Skin of body (tissue), 3 donors: ENCODE measurements at places on chromosomes 16 and 17.

- DNase-seq = no peak
Measured at GRCh38 chr16:70551788-70552187, 28.2 kb downstream of the SF3B3 start.

- no peak for DNase-seq
Measured at GRCh38 chr16:1090620-1091587, 5.1 kb downstream of the C1QTNF8 start.

- DNase-seq = no peak
Measured at GRCh38 chr16:67088551-67088950, 21.2 kb upstream of the PHAF1 start.

DNA sequence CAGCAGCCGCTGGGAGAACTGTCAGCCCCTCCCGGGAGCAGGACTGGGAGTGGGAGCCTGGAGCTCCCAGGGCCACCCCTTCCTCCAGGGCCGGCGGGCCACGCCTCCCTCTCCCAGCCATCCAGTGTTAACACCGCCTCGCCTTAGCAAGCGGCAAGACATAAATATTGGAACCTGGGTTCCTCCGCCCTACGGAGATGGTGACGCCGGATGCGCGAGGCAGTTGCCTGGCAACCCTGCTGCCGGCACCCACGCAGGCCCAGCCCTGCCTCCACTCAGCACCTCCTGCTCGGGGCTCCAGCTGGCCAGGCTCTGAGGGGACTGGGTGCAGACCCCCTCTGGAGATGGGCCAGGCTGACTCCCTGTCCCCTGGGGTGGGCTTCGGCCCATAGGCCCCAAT lies 27.4 kb upstream of the CACNA1H start:
- DNase-seq = no peak

DNA sequence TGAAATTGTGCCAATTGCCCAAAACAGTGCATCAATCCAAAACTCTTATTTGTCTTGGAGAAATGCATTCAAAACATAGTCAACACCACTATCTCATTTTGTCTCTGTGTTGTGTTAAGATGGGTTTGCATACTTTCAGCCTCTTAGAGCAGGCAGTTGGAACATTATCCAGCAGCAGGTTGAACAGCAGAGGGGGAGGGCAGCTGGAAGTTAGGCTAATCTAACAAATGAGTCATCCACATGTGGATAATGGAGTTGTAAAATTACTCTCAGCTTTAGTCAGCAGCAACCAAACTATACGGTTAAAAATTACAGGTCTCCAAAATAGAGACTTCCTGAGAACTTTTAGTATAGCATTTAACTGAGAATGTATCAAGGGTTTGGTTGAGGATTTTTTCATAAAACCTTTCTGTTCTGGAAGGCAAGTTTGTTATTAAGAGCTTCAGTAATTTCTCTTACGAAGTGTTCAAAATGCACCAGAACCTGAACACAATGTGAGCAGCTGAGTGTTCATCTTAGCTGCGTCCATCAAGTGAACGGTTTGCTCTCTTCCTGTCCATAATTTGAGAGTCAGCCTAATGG lies 46.3 kb downstream of the PRKCA start:
- no peak for DNase-seq

DNA sequence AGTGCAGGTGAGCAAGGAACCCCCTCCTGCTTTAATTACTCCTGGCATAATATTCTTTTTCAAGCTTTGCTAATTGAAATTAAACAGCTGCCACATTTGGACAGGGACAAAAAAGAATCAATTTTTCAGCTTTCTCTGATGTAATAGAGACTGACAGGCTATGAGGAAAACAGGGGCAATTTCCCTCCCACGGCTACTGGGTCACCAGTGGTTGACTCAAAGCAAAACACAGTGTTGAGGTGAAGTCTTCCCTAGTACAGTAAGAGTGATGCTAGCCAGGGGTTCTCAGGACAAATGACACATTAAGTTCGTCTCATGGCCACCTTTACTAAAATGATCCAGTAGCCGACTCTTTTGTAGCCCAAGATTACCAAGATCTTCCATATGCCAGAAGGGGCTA lies 38.6 kb upstream of the PMFBP1 start:
- no peak for DNase-seq

- DNase-seq = no peak
Measured at GRCh38 chr17:77143306-77143705, 2.5 kb downstream of the SEC14L1 start.
